ENCODE measurements at places on chromosomes 4 and X.

DNA sequence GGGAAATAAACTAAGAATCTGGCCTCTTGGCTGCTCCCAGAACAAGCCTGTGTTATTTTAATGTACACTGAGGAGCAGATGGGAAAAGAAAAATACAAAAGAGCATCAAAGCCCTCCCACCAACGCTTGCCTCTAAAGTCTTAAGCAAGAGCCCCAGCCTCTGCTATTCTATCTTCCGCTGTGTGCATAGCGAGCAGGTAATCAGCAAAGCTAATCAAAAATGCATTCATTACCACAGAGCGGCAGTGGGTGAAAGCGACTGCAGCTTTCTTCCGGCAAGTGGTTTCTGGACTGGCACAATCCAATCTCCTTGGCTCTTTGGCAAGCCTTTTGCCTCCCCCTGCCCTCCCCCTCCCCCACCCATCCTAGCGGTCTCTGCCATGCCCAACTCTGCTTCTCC is 13.5 kb upstream of the GRIA3 start:
- no peak for DNase-seq

DNA sequence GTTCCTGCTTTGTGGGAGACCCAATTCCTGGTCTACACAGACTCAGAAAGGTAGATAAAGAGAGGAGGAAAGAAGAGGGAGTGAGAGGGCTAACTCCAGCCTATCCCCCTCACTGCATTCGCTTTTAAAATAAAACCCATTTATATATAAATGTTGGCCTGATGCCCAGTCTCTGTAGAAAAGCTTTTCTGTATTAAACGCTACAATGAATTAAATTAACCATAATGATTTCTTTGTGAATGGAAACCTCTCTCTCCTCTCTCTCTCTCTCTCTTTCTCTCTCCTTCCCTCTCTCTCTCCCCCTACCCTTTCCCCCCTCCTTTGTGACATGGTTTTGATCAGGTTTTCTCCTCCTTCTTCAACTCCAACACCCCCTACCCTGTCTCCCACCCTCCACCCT is 34.8 kb downstream of the PJA1 start:
- DNase-seq: no peak

GRCh38 chrX:109987884-109988283 is 15.0 kb upstream of the TMEM164 start:
- DNase-seq: no peak

- no peak for DNase-seq
These were observed 819.8 kb downstream of the CCSER1 start for GRCh38 chr4:90946945-90947344.

- DNase-seq: no peak
These were observed 626 bp upstream of the CEP135 start for GRCh38 chr4:55947912-55948725.

DNA sequence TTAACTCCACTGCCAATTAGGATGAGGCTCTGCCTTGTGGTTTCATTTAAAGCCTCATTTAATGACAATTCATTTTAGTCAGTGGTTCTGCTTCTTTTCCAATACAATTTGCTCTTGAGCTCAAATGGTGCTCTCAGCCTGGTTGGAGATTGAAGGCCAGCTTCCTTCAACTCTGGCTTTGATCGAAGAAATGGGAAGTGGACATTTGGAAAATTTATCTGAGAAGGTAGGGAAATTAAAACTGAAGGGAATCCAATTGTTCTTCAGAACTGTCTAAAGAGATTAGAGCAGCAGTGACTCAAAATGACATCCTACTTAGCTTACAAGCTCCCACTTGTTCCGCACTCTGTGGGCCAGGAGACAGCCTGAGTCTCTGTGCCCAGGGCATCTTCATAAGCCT is 206.8 kb downstream of the SMARCA1 start:
- no peak for DNase-seq

DNA sequence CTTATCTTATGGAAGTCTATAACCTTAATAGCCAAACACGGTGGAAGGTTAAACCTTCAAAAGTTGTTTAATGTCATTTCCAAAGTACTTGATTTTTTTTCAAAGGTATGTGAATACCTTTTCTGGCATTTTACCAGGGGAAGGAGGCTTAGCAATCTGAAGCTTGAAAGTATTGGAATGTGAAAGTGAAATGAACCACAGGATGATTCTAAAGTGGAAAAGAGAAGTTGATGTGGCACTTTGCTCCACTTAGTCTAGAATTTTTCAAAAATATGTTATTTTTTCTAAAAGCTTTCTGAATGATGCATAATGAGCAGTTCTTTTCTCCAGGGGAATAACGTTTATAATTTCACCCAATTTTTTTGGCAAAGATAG is 19.2 kb downstream of the PI4K2B start:
- DNase-seq: no peak

DNA sequence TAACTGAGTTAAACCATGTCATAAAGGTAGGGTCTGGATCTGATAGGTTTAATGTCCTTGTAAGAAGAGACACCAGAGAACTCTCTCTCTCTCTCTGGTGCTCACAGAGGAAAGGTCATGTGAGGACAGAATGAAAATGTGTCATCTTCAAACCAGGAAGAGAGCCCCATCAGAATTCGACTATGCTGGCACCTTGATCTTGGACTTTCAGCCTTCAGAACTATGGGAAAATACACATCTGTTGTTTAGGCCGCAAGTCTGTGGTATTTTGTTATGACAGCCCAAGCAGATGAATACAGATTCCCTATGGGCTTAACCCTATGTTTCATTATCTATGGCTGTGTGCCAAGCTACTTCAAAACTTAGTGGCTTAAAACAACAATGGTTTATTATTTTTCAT is 105.5 kb upstream of the DDIT4L start:
- no peak for DNase-seq

GRCh38 chrX:68894513-68895340 is 65.9 kb downstream of the EFNB1 start:
- no peak for DNase-seq

DNA sequence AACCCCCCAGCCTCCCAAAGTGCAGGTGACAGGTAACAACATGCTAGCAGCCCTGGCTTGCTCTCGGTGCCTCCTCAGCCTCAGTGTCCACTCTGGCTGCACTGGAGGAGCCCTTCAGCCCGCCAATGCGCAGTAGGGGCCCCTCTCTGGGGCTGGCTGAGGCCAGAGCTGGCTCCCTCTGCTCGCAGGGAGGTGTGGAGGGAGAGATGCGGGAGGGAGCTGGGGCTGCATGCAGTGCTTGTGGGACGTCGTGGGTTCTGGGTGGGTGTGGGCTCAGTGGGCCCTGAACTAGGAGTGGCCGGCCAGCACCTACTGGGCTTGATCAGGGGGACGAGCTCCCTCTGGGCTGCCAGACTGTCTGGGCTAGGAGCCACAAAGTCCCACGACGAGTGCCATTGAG is 14.4 kb downstream of the C4orf46 start:
- no peak for DNase-seq

GRCh38 chrX:134949271-134949670 is 41.5 kb upstream of the SMIM10 start:
- DNase-seq: no peak

DNA sequence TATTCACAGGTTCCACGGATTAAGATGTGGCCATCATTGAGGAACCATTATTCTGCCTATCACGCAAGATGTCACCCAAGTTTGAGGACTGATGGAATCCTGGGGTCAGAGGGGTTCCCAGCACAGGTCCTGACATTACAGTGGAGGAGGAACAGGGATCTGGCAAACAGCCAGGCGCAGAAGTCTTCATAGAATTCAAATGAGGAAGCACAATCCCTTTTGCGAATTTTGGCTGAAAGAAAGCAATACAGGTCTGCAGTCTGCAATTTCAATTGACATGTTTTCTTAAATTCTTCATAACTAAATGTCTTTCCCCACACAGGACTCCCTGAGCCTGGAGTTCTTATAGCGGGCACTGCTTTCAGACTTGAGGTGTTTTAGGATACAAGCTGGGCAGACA is 14.5 kb downstream of the DOCK11 start:
- DNase-seq: no peak

GRCh38 chr4:77501240-77501639 is 104.4 kb upstream of the CXCL13 start:
- no peak for DNase-seq

DNA sequence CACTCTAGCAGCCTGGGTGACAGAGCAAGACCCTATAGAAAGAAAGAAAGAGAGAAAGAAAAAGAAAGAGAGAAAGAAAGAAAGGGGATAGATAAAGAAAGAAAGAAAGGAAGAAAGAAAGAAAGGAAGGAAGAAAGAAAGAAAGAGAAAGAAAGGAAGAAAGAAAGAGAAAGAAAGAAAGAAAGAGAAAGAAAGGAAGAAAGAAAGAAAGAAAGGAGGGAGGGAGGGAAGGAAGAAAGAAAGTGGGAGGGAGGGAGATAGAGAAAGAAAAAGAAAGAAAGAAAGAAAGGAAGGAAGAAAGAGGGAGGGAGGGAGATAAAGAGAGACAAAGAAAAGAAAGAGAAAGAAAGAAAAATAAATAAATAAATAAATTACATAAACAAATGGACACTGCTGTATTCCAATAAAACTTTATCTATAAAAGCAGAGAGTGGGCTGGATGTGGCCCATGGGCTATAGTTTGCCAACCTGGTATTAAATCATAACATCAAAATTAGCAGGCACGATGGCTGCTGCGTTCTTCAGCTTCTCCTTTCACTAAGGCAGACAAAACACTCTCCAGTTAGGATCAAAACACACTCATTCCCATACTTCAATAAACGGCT is 165.0 kb downstream of the ZNF674 start:
- DNase-seq: no peak

DNA sequence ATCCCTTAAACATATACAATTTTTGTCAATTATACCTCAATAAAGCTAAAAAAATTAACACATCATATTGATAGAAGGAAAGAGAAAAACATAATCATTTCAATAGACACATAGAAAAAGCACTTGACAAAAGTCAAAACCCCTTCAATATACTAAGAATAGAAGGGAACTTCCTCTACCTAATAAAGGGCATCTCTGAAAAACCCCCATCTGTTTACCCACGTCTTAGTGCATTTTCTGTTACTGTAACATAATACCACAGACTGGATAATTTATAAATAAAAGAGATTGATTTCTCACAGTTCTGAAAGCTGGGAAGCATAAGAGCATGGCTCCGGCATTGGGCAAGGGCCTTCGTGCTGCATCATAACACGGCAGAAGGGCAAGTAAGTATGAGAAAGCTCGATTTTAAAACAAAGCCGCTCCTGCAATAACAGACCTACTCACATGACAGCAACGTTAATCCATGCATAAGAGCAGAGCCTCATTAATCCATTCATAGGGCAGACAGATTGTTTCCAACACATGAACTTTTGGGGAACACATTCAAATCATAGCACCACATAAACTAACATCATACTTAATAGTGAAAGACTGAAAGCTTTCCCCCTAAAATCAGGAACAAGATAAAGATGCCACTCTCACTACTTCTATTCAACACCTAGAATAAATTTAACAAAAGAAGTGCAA is 15.7 kb downstream of the STEEP1 start:
- DNase-seq: no peak

- DNase-seq: no peak
These were observed 90.4 kb downstream of the ARHGAP6 start for GRCh38 chrX:11575332-11575731.

DNA sequence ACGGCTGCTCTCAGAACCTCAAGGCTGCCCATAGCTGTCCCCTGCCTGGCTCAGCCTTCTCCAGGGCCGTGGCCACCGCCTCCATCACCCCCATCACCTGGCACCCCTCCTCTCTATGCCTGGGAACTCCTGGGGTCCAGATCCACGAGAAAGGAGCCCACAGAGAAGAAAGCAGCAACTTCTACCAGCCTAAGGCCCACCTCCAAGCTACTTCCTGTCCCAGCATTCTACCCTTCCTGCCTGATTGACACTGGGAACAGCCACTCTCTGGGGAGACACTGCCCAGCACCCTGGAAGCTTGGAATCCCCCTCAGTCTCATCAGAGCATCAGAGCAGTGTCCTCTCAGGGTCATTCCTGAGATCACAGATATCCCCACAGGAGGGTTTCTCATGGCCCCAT is 36.9 kb upstream of the PROM1 start:
- no peak for DNase-seq

GRCh38 chr4:151887816-151888180 is 127.0 kb upstream of the GATB start:
- no peak for DNase-seq

DNA sequence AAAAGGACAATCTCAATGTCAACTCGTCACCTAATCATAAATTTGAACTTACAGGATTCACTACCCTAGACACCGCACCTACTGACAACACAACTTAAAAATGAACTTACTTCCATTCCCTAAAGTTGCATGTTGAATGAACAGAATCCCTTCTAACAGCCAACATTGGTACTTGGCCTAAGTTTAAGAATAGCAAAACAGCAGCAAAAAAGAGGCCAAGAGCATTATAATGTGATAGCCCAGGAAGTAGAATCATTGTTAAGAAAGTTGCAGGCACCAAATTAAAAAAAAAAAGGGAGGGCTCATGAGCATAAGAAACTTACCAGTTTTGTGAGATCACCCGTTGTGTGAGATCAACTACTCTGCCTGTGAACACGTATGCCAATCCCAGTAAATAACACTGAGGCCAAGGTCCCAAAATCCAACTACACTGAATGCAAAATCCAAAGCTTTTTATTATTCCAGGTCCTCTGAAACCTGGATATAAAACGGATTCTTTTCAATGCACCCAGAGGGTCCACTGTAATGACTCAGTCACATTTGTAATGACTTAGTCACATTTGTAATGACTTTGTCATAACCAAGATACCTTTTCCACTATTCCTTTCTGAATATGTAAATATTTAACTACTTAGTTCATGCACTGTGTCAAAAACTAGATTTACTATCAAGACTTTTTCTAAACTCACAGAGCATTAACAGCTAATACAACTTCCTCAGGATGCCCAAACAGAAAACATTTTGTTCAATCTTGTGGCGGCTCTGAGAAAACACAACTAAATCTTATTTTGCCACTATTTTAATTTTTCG is 6.8 kb downstream of the HNRNPDL start:
- no peak for DNase-seq

DNA sequence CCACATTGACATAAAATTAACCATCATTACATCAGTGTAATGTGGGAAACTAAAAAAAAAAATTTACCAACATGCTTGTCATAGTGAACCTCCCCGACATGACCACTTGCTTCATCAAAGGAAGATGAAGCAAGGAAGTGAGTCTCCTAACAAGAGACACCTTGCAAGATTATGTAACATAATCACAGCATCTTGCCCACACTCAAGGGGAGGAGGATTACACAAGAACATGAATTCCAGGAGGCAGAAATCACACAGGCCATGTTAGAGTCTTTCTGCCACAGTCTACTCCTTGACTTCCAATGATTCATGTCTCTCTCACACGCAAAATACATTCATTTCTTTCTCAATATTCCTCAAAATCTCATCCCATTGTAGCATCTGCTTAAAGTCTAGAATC is 93.3 kb downstream of the AKAP4 start:
- DNase-seq: no peak

DNA sequence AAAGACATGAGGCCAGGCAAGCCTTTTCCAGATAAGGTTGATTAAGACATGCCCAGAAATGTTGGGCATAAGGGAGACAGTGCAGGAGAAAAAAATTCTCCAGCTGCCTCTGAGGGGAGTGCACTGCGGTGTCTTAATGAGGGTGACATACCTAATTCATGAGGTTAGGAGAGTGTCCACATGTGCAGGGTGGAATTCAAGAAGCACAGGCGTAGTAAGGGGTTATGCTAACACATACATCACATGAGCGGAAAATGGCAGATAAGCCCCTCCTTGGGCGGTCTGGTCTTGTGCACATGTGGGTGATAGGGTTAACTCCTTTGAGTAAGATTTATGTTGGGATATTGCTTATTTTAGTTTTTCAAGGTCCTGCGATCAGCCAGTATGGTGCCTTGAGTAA is 122.4 kb downstream of the PHKA2 start:
- DNase-seq: no peak

Data from activated CD8-positive, alpha-beta memory T cell treated with anti-CD3 and anti-CD28 coated beads for 4 hours (primary cell).